ENCODE measurements at places on chromosomes 16 and 17.

DNA sequence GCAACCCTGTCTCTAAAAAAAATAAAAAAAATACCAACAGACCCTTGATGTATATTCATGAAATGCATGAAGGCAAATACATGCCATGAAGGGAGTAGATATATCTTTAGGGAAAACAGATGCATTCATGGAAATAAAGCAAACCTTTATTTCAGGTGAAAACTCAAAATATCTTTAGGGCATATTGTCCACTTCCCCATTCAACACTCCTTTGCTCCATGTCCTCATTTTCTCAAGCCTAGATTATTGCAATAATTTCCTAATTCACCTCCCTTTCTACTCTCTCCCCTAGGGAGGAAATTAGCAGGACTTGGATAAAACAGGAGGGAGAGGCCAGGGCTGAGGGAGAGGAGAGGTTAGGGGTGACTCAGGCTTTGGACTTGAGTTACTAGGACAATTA is 5.7 kb upstream of the VPS25 start:
- DNase-seq: no peak

DNA sequence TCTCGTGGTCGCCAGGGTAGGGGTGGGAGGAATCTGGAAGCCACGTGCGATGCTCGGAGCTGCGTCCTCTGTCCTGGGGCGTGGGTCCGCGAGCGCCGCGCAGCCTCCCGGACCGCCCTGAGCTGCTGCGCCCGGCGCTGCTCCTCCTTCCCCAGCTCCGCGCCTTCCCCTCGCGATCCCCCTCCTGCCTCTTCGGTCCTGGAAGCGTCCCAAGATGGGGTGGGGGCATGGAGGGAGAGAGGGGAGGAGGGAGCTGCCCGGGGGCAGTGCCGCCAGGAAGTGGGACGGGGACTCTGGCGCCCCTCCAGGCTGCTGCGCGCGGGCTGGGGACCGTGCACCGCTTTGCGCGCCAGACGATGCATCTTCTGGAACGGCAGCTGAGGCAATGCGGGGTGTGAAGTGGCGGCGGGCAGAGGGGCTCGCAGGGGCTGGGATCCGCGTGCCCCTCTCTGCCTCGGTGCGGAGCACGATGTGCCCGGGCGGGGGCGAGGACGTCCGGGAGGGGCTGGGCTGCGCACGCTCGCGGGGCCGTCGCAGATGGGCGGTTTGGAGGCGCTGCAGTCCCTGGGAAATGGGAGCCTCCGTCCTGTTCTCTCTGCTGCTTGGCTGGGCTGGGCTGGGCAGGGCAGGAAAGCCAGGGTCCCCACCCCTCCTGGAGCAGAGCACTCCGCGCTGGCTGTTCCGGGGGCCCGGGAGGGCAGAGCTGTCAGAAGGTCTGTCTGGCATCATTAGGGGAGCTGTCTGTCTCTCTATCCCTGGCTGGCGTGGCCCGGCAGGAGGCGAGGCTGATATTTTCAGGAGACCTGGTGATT is 388.0 kb downstream of the SEC14L1 start:
- no peak for DNase-seq

DNA sequence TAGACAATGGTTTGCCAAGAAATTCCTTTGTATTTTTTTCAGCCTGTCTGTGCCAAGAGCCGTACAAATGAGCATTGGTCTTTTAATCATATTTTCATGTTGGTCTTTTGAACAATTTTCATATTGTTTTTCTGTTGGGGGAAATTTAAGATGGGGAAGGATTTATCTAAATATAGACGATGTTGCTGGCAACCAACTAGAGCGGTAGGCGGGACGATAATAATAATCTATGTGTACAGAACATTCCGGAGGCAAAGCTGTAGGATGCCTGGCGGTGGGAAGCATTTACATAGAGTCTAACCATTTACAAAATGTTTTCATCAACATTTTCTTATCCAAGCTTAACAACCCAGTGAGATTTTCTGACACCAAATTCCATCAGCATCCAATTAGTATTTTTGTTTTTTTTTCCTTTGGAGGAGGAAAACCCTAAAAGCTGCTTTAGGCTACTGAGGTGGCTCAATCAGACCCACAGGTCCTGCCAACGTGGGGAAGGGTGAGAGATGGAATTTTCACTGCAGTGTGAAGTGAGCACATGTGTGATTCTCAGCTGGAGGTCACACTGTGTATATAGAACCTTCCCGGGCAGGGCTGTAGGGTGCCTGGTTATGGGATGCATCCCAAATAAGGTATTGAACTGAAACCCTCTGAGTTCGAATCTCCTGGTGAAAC is 11.7 kb upstream of the SEC14L1 start:
- DNase-seq: no peak

DNA sequence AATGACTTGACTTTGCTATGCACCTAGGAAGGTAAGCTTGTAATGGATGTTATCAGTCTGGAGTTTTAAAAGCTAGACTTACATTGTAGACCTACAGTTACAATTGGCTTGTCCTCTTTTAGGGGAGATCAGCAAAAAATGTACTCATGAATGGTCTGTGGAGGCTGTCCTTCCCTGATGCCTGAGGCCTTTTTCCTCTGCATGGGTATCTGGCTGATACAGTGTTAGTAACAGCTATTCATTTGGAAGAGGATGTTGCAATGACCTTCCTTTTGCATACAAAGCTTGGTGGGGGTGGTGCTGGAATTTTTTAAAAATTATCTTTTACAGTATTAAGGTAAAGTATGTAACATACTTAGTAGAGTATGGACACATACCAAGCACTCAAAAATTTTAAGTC is 525.5 kb downstream of the KIF2B start:
- DNase-seq: no peak

DNA sequence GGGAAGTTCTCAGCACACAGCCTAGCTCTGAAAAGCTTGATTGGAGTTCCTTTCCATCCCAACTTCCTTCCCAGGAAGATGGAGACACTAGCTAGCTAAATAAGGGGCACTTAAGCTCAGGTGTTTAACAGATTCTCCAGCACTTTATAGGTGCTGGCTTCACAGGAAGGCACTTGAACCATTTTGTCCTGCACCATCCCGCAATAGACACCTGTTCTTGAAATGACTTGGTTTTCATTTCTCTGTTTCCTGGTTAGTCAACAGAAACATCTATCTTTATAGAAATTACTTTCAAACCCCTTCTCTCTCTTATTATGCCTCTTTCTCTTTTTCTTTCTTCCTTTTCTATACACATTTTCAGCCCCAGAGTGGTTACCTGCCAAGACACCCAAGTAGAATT is 409.9 kb upstream of the ZFHX3 start:
- DNase-seq: no peak

DNA sequence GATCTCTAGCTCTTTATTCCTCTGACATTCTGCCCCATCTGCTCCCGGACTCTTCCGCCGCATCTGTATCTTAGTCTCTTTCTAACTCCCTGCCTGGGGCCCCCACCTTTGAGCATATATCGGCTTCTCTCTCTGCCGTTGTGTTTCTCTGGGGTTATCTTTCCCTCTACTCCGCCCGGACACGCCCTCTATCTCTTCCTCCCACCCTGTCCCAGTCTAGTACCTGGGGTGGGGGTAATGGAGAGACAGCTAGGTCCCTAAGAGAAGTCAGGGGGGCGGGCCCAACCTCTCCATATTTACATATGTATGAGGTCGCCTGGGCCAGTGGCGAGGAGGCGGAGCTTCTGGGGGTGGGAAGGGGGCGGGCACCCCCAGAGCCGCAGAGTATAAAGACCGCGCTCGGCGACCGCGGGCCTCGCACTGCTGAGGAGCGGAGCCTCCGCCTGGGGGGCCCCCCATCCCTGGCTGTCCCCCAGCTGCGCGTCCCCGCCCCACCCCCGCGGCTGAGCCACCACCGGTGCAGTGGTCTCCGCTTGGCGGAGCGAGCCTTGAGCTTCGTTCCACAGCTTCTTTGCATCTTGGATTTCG is at the start of gene ATP1B2:
ATP1B2 (plus strand) TSS at position 418 of the 588 bp plus-strand sequence. CDS start 593 bp downstream, outside the sequence.
- peak; percentile 55 for DNase-seq

GRCh38 chr17:61926826-61927207 is 965 bp downstream of the INTS2 start:
- DNase-seq: no peak

DNA sequence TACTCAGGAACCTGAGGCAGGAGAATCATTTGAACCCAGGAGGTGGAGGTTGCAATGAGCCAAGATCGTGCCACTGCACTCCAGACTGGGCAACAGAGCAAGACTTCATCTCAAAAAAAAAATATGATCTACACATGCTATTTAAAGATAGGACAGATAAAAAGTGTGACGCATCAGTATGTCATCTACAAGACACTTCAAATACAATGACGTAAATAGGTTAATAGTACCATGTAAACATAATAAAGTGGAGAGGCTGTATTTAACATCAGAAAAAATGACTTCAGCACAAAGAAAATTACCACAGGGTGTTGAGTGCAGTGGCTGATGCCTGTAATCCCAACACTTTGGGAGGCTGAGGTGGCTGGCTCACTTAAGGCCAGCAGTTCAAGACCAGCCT is 20.2 kb downstream of the ZNF778 start:
- no peak for DNase-seq

GRCh38 chr16:56658327-56658875 is 642 bp downstream of the MT1F start:
- DNase-seq: no peak

GRCh38 chr17:81347437-81347836 is 47.8 kb upstream of the BAHCC1 start:
- DNase-seq: no peak

GRCh38 chr17:49180303-49180702 is 30.1 kb downstream of the GNGT2 start:
- peak; percentile 58 for DNase-seq

- peak; percentile 39 for DNase-seq
Observed at GRCh38 chr17:6435968-6436367, 1.0 kb upstream of the AIPL1 start.

- no peak for DNase-seq
Observed at GRCh38 chr16:10637337-10638037, 57.1 kb upstream of the EMP2 start.

- no peak for DNase-seq
Observed at GRCh38 chr17:2990396-2990795, 73.0 kb downstream of the OR1D5 start.

- DNase-seq: no peak
Observed at GRCh38 chr17:82229698-82230608, 1.1 kb downstream of the SLC16A3 start.

DNA sequence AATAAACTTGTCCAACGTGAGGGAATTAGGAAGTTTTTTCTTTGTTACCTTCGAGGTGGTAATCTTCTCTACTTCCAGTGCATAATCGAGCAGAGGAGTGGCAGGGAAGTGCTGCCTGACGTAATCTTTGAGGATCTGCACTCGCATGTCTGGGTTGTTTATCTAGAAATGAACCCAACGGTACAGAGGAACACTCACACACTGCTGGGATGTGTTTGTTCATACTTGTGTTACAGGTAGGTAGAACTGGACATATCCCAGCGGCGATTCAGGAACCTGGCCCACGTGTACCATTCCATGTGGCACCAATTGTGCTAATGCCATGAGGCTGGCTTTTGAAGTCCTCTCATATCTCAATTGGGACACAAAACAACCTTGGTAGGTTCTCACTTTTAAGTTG is 4.2 kb upstream of the KLHL11 start:
- no peak for DNase-seq

- no peak for DNase-seq
Observed at GRCh38 chr17:57895382-57896060, 45.7 kb upstream of the MRPS23 start.

DNA sequence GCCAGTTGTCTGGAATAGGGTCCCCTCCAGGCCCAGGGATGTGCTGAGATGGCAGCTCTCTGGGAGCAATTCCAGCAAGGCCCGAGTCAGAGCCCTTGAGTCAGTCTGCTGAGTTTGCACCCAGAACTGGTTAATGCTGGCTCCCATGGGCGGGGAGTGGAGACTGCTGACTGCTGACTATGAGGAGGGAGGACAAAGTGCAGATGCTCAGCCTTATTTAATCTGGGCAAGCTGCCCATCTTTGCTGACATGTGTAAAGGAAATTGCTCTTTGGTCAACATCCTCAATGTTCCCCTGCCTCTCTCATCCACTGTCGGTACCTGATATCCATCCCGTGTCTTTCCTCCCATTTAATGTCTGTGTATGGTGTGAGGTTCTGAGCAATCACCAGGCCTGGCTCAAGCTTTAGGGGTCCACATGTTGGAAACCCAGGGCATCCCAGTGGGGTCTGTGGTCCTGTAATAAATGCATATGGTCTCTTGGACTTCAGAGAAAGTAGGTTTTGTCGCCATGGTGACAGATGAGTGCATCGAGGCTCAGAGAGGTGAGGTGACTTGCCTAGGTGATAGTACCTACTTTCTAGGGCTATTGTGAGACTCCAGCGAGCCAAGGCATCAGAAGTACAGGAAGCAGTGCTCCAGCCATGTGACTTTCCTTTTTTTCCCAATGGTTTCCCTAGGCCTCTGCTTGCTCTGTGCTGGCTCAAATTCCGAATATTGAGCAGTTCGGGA is 20.0 kb upstream of the RNF135 start:
- no peak for DNase-seq

- no peak for DNase-seq
Observed at GRCh38 chr17:44086364-44087311, 16.1 kb downstream of the G6PC3 start.

GRCh38 chr17:75814900-75815373 is 29.3 kb downstream of the UNC13D start:
- DNase-seq: no peak

All from activated B cell treated with CpG ODN at 0.5 μM for 24 hours (primary cell).